Fibroblast of skin of back (primary cell): ENCODE measurements at places on chromosomes 1 and 21.

- peak; percentile 97 for DNase-seq
Measured at GRCh38 chr1:43858324-43858723, 75.3 kb upstream of the ARTN start.

DNA sequence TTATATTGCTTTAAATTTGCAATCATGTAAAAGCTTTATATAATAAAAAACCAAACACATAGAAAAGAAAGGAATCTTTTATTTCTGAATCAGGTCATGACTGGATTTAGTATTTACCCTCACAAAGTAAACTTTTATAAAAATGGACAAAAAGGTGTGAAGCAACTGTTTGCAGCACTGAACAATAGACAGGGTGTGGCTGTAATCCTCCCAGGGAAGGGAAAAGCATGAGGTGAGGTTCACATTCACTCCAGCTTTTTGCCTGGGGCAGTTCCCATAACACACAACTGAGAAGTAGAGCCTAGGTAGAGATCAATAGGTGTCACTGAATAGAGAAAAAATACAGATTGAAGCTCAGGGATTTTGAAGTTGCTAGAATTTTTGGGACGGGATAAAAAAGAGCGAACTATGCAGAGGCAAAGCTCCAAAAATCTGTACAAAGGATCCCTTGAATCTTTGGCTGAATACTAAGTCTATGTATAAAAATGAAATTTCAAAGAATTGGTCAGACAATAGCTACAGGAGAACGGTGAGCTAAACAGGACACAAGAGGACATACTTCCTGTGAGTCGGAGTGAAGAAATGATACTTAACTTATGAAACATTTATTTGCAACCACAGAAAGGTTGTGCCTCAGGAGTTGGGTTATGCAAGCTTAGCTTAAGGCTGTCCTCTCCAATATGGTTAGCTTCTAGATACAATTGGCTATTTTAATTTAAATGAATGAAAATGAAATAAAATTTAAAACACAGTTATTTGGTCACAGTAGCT, 162.0 kb upstream of the ZP4 start:
- DNase-seq = peak; percentile 27

- no peak for DNase-seq
Measured at GRCh38 chr1:23793018-23793781, 2.3 kb downstream of the LYPLA2 start.

- DNase-seq = no peak
Measured at GRCh38 chr1:29186252-29186651, 4.6 kb upstream of the SRSF4 start.

GRCh38 chr1:175269151-175269550, 76.6 kb upstream of the KIAA0040 start:
- no peak for DNase-seq

GRCh38 chr1:115067161-115067859, 22.0 kb downstream of the TSPAN2 start:
- peak; percentile 74 for DNase-seq

GRCh38 chr1:181166377-181167196, 78.1 kb downstream of the IER5 start:
- peak; percentile 78 for DNase-seq

DNA sequence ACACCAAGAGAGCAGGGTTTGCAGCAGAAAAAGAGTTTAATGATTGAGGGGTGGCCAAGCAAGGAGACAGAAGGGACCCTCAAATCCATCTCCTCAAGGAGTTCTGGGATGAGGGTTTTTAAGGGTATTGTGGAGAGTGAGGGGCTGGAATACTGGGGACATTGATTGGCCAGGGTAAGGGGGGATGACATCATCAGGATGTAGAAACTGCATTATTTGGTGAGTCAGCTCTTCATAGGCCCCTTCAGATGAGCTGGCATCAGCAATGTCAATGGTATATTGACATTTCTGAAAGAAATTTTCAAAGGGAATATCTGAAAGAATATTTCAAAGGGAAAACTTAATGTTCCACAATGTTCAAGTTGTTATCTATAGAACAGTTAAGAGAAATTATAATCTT, 168.1 kb upstream of the SNX7 start:
- peak; percentile 2 for DNase-seq

DNA sequence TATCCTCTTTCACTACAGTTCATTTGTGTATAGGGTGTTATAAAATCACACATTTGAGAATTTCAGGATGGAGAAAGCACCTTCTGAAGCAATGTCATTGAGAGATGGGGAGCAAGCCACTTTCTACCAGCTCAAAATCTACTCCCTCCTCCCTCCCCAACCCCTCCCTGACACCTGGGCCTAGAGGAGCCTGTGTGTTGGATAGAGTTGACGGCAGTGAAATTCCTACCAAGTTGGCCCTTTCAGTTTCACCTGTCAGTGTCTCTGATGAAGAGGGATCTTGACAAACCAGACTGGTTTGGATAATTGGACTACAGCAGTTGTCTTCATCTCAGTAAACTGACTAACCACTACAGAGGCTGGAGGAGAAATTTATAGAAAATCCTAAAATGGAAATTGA, 125.0 kb upstream of the HOOK1 start:
- DNase-seq = no peak

DNA sequence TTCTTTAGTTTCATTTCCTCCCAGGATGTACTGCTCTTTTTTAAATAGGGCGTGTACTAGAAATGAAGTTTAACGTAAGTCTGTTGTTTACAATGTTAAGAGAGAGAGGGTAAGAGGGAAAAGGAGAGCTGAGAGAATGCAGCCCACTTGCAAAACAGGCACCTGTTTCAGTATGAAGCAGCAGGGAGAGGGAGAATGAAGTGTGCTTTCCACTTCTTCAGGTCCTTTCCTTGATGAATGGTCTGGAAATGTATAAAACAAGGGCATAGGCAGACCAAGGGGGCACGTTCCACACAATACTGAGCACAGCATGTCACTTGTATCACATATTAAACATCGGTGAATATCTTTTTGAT, 2.0 kb downstream of the KCNA3 start:
- DNase-seq = no peak

DNA sequence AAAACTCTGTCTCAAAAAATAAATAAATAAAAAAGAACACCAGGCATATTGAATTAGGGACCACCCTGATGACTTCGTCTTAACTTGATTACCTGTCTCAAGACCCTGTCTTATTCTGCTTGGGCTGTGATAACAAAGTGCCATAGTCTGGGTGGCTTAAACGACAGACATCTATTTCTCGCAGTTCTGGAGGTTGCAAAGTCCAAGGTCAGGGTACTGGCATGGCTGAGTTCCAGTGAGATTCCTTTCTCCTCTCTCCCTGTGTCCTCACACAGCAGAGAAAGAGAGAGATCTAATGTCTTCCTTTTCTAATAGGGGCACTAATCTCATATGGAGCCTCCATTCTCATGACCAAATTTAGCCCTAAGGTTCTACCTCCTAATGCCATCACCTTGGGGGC, 145.6 kb downstream of the HUNK start:
- no peak for DNase-seq

DNA sequence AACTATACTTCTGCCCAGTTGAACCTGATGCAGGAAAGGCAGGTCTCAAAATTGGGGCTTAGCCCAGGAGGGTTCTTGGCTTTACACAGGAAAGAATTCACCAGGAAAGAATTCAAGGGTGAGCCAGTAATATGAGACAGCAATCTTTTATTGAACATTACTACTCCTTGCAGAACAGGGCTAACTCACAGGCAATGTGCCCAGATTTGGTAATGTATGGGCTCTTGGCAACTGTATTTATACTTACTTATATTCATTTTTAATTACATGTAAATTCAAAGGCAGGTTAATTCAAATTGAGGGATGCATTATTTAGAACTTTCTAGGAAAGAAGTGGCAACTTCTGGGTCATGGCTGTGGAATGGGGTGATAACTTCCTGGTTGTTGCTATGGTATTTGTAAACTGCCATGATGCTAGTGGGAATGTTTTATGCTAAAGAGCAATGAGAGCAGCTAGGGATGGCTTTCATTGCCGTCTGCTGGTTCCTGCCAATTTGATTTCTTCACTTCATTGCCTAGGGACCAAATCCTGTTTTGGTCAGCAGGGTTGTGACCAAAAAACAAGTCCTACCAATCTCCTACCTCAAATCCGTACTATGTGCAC, 107.5 kb downstream of the CHRM3 start:
- DNase-seq = no peak

GRCh38 chr1:113223546-113223945, 150.5 kb downstream of the LRIG2 start:
- DNase-seq = no peak

GRCh38 chr21:39313042-39313570, 326 bp downstream of the BRWD1 start:
- no peak for DNase-seq

- no peak for DNase-seq
Measured at GRCh38 chr1:243751506-243751905, 98.5 kb downstream of the AKT3 start.

GRCh38 chr1:102191723-102192122, 195.0 kb upstream of the OLFM3 start:
- DNase-seq = peak; percentile 56

DNA sequence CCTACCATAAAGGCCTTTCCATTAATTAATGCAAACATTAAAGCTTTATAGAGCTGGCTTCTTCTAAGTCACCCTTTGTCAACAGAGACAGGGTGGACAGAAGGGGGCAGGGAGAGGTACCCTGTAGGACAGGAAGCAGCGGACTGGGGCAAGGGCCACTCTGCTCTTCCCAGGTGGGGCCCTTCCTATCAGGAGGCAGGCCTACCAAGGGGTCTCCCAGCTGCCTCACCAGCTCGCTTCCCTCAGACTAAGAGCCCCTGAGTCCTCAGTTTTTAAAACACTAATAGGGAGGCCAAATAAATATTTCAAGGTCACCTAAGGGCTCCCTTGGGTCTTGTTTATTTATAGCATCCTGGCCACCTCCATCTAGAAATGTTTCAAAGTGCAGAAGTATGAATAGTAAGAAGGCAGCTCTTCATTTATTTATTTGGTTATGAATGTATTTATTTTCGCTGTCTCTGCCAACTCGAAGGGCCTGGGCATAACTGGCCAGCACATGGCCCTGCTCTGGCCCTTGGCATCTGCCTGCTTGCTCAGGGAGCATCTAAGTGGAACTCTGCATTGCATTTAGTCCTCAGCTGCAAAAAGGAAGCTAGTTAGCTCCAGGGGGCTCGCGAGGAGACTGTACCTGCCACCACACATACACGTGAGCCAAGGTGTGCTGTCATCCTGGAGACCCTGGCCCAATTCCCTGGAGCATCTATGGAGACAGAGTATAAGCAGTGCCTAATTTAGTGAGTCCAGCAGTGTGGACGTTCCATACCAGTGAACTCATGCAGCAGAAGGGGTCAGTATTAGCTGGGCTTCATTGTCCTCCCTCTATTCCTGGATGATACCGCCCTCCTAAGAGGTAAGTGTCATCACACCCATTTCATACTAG, 395.1 kb upstream of the VAMP3 start:
- no peak for DNase-seq

GRCh38 chr1:71610476-71610875, 529.6 kb upstream of the ZRANB2 start:
- DNase-seq = no peak

DNA sequence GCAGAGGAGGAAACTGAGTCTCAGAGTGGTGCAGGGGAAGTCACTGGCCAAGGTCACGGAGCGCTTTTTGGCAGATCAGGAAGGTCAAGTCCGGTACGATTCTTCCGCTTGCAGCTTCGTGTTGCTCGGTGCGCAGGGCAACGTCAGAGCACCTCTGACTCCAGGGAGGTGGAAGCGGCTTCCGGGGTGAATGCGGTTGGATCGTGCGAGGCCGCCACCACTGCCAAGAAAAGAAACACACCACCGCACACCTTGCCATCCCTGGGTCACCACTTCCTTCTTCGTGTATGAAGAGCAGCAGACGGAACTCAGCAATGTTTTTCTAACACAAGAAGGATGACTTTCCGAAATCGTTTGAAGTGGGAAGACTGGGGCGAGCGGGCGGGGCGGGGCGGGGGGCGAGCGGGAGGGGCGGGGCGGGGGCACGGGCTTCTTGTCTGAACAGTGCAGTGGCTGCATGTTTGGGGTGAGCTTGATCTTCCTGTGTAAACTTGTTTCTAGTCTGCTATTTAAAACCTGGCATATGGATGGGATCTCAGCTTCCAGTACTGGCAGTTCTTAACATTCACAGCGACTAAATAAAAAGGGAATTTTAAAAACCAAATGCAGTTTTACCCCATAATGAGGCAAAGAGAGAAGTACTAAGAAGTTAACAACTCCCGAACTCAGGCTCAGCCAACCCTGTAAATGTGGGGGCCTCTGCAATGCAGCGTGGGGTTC, 300.0 kb downstream of the RRAGC start:
- DNase-seq = no peak

GRCh38 chr1:205767248-205767647, 8.0 kb downstream of the RAB29 start:
- no peak for DNase-seq

DNA sequence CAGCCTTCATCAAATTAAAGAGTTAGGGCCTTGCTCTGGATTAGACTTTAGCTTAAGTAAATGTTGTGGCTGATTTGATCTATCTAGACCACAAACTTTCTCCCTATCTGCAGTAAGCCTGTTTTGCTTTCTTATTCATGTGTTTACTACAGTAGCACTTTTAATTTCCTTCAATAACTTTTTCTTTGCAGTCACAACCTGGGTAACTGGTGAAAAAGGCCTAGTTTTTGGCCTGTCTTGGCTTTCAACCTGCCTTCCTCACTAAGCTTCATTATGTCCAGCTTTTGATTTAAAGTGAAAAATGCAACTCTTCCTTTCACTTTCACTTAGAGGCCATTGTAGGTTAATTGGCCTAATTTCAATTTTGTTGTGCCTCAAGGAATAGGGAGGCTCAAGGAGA, 12.5 kb upstream of the LPGAT1 start:
- no peak for DNase-seq

DNA sequence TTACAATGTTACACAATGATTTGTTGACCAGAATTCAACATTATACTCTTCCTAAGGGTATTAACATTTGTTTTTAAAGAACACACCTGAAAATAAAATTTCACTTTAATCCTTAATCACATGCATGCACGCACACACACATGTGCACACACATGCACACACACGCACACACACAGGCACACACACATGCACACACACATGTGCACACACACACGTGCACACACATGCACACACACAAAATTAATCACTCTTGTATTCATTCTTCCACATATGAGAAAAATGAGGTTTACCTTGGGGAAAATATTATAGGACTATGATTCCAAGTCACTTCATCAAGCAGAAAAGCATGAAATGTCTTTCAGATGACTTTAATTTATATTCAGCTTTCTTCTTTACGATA, 331.8 kb upstream of the PLD5 start:
- DNase-seq = no peak

DNA sequence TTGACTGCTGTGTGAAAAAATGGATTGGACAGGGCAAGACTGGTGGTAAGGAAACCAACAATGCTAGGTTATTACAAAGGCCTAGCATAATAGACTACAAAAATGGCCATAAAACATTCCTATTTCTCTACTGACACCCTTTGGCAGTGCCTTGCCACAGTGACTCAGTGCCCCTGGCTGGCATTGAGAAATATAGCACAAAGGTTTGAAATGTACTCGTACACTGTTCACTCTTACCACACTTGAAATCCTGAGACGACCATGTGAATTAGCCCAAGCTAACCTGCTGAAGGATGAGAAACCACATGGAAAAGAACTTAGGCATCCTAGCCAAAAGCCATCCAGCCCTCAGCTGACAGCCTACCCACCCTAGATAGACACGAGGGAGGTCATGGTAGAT, 149.8 kb upstream of the PALMD start:
- DNase-seq = no peak
